ENCODE measurements at places on chromosomes 11 and 22.
A peak's percentile ranks its signal among the peaks of the same experiment; 100 is the strongest.

DNA sequence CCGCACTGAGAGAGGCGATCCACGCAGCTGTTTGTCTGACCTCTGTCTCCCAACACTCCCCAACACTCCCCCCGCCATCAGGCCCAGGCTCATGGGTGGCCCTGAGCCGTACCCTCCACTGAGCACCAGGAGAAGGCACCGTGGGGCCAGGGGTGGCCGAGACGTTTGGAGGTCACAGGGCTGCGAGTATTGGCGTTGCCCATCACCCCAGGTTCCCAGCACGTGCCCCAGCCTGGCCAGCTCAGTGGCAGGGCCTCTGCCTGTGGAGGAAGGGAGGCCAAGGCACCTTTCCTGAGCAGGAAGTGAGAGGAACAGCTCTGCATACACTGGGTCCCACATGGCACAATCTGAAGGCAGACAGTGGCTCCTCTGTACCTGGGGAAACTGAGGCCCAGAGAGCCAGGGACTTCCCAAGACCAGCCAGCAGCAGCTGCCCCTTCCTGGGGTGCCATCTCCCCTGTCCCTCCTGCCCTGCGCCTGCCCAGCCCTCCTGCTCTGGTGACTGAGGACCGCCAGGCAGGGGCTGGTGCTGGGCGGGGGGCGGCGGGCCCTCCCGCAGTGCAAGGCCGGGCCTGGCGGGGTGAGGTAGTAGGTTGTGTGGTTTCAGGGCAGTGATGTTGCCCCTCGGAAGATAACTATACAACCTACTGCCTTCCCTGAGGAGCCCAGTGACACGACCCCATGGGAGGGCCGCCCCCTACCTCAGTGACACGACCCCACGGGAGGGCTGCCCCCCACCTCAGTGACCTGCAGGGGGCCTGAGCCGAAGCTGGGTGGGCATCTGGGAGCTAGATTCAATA lies 37.0 kb upstream of the PPARA start:
- DNase-seq, result no peak

- DNase-seq, result no peak
Observed at GRCh38 chr11:108545909-108546501, 47.6 kb downstream of the EXPH5 start.

DNA sequence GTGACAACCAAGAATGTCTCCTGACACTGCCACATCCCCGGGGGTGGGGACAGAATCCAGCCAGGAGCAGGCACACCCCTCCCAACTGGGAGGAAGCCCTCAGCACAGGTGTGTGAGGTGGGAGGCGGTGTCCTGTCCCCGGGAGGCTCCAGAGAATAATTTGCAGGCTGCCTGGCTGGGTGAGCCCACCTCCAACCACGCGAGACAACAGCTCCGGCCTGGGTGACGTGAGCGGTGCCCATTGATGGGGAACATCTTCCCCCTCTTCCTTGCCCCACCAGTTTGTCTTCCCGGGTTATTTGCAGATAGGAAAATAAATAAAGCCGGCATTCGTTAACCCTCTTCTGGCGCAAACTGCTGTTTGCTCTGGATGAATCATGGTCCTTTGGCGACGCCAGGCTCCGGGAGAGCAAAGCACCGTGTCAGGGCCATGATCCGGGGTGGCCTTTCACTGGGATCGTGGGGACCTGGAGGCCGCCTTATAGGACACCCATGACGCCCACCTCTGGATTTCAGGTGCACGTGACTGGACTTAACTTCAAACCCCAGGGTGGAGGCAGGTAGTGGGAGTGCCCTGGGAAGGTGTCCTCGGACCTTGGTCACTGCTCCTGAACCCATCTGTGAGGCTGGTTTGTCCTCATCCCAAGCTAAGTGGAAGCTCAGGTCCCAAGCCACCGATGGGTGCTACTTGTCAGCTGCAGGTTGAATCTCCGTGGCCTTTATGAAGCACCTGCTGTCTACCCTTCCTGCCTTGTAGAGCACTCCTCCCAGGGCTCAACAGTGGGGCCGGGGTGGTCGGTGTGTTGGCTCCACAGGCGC lies 13.9 kb downstream of the CCND1 start:
- no peak for DNase-seq

DNA sequence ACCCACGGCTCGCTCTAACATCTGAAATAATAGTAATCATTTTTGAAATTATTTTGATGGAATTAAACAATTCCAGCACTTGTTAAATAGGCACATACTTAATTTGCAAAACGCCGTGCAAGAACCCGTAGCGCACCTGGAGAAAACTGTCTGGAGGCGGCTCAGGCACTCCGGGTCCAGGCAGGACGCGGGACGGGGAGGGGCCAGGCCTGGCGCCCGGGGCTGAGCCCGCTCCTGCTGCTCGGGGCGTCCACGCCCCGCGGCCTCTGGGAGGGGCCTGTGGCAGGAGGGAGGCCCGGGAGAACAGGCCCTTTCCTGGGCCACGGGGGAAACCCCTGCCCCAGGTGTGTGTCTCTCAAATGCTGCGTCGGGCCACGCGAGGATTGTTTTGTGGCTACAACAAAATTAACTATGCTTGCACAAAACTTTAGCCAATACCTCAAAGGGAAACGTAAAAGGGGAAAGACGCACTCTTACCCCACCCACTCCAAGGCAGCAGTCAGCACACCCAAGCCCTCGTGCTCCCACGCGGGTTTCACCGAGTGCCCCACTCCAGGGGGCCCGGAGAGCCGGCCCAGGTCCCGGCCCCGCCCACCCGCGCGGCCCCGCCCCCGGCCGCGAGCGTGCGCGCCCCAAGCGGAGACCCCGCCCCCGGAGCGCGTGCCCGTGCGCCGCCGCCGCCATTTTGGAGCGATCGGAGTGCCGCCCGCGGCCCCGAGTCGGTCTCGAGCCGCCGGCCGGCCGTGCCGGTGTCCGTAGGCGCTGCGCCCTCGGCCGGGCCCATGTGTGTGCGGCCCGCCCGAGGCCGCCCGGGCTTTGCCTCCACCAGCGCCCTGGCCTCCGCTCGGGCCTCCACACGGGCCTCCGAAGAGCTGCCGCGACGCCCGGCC lies at the start of gene PPP6R2:
TSS of gene PPP6R2 (plus strand) at position 677 of the 890 bp plus-strand sequence. CDS start 50,582 bp downstream, outside the sequence.
- DNase-seq, result peak; percentile 84

DNA sequence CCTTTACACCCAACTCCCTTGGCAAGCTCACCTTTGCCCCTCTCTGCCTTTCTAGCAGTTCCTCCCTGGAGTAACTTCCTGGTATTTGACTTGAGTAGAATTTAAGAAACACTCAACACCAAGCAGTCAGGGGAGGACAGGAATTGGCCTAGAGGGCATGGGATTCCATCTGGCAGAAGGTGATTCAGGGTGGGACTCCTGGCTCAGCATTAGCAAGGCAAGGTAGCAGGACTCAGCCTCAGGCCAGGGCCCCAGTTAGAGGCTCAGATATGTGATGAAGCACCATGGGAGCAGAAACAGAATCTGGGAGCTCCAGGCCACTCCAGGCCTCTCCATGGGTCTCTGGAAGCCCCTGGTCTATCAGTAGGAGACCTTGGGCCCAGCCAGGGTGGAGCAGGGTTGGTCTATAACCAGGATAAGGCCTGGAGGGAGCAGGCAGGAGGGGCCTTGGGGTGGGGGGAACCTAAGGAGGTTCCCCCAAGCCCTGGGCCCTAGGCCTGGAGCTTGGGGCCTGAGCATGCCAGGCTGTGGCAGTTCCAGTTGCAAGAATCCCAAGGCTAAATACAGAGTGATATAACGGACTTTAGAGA lies 148.2 kb downstream of the PARVA start:
- DNase-seq, result no peak

DNA sequence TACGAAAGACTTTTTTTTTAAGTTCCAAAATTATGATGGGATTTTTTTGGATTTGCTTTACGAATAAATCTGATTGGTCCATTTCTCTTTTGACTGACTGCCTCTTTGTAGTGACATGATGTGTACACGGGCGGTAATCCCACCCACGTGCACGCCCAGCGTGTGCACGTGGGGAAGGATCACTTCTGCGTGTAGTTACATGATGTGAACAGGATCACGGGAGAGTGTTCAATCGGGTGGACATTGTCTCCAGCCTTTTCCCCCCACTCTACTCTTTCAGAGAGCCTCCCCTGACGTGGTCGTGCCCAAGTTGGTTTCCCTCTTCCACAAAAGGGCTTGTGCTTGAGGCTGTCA lies 43.1 kb downstream of the KCNC1 start:
- no peak for DNase-seq

DNA sequence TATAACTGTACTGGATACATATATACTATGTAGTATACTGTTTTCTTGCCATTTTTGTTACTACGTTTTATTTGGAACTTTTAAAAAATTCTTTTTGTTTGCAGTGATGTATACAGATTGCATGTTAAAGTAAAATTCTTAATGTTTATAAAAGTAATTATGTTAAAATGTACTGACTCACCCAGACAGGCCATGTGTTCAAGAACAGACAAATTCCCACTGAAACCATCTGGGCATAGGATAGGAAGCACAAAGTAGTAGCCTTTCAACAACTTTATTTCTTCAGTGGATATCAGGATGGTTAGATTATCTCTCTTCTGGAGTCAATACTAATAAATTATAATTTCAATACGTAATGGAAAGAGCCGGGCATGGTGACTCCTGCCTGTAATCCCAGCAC lies 19.8 kb downstream of the PRMT3 start:
- DNase-seq, result no peak

DNA sequence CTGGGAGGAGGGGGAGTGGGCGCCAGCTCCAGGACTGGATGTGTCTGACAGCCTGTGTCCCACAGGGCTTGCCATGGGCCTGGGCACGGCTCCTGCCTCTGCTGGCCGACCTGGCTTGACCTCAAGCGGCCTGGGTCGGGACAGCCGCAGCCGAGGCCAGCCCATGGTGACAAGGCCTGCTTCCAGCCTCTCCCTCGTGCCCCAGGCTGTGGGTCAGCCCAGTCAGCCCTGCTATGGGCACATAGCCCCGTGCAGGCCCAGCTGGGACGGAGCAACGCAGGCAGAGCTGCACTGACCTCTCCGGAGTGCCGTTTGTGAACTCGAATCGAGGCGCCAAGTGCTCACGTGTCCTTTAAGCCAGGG lies 17.9 kb downstream of the OSBPL5 start:
- DNase-seq, result no peak

DNA sequence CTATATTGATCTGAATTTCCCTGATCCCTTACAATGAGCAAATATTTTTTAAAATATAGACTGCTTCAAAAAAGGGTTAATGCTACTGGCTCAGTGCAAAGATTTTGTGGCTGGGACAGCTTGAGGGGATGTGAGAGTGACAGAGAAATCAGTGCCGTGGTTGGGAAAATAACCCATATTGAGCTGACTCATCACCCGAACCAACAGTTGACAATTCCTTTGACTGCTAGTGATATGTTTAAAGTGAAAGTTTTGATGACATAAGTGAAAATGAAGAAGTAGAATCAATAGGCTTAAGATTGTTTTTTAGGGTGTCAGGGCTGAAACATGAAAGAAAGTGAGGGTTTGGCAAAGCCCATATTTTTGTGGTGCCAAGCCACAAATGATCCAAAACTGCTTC lies 257.1 kb upstream of the TENM4 start:
- DNase-seq, result no peak

GRCh38 chr11:19232910-19233503 lies 7.7 kb downstream of the E2F8 start:
- DNase-seq, result no peak

DNA sequence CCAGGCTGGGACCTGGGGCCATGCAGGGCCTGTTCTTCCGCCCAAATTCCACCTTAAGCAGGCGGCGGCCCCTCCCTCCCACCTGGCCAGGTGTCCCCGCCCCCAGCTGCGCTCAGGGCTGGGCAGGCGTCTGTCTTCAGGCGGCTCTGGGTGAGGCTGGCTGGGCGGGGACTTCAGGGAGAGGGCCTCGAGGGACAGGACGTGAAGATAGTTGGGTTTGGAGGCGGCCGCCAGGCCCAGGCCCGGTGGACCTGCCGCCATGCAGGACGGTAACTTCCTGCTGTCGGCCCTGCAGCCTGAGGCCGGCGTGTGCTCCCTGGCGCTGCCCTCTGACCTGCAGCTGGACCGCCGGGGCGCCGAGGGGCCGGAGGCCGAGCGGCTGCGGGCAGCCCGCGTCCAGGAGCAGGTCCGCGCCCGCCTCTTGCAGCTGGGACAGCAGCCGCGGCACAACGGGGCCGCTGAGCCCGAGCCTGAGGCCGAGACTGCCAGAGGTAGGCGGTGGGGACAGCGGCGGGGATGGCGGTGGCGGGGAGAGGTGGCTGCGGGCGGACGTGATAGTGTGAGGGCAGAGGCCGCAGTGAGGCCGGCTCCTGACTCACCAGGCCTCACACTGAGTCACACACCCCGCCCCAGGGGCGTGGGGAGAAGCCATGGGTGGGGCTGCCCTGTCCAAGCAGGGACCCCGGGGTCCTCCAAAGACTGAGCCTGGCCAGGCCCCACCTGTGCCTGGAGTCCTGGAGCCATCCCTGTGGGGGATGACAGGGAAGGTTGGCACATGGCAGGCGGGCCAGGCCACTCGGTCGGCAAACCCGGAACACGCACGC lies at the start of gene PKP3:
TSS of gene PKP3 (plus strand) at position 176 of the 824 bp plus-strand sequence. CDS start at position 260, 84 bp downstream.
- DNase-seq, result no peak

DNA sequence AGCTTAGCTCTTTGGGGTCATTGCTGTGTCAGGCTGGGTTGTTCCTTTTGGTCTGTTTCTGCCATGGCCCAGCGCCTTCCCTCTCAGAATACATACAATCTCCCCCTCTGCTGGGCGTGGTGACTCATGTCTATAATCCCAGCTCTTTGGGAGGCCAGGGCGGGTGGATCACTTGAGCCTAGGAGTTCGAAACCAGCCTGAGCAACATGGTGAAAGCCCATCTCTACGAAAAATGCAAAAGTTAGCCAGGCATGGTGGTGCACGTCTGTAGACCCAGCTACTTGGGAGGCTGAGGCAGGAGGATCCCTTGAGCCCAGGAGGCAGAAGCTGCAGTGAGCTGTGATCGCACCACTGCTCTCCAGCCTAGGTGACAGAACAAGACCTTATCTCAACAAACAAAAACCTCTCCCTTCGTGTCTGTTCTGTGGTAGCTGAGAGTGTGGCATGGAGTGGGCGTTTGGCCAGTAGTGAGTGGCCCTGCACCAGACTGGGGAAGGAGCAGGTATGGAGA lies 46.7 kb upstream of the RAB1B start:
- no peak for DNase-seq

DNA sequence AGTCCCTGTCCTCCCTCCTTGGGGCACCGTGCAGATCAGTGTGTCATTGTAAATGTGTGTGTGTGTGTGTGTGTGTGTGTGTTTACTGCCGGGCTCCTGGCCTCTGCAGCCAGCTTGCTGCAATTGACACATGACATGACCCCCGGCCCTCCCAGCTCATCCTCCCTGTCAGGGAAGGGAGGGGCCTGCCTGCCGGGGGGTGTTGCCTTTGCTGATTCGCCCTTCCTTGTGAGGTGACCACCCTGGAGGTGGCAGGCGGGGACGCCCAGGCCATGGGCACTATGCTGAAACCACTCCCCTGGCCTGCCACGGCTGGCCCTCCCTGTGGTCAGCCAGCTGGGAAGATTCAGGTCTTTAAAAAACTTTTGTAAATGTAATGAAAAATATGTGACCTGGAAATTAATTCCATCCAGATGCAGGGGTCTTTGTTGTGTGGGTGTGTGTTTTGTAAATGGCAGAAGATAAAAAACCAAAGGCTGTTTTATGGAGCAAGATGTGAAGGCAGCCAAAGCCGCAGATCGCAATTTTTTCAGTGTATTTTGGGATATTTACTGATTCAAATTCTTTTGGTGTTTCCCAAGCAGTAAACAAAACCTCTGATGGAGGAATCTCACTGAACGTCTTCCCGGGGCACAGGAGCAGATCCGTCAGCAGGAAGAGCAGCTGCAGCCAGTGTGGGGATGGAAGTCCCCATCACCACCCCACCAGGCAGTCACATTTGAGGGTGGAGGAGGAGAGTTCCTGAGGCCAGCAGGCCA lies 23.2 kb downstream of the SHISAL1 start:
- no peak for DNase-seq

- DNase-seq, result no peak
Observed at GRCh38 chr22:29722151-29722550, 2.3 kb downstream of the CABP7 start.
